ENCODE measurements at places on chromosomes 13 and 19.
A peak's percentile ranks its signal among the peaks of the same experiment; 100 is the strongest.

DNA sequence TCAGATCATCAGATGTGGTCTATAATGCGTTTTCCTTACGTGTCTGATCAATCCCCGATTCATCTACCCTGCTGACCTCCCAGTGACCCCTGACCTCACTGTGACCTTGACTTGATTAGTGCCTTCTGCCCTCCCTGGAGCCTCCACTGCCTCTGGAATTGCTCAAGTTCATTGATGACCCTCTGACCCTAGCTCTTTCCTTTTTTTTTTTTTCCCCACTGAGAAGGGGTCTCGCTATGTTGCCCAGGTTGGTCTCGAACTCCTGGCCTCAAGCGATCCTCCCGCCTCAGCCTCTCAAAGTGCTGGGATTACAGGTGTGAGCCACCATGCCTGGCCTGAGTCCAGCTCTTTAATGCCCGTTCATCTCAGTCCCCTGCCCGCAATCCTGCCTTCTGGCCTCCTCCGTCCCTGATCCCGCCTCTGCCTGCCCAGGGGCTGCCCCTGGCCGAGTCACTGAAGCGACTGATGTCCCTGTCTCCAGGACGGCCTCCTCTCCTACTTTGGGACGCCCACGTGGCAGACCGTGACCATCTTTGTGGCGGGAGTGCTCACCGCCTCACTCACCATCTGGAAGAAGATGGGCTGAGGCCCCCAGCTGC, 4.0 kb upstream of the FTL start:
- no peak for DNase-seq

DNA sequence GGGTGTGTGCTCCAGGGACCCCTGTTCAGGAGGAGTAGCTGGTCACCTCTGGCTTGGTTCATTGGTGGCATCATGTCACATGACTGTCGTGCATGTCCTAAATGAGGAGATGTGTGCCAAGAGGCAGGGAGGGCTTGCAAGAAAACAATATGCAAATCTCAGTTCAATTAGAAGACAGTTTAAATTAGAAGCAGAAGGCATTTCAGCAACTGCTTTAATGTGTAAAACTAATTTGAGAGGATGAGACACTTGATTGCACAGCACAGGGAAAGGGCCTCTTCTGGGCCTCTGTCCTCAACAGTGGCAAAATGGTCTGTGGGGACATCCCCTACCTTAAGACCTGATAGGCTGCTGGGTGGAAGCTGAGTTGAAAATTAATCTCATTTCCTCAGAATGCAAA, 54.6 kb downstream of the SPATA13 start:
- DNase-seq = no peak

- no peak for DNase-seq
Observed at GRCh38 chr13:39602277-39602613, 748 bp downstream of the LHFPL6 start.

GRCh38 chr19:58338825-58339558, 12.2 kb downstream of the ZSCAN22 start:
- no peak for DNase-seq

DNA sequence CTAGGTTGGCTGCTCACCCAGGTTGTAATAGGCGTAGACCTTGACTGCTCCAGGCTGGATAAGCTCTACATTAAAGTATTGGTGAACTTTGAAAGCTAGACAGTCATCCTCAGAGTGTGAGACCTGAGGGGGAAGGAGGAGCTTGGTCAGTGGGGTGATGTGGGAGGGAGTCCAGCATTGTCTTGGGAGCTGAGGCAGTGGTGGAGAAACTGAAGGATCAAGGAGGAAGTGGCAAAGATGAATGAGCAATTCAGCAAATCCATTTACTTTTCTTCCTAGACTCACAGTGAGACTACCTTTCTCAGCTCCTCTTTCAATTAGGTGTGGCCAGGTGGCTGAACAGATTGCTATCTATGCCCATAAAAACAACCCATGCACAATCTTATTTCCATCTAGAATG, 10.2 kb upstream of the TNFSF14 start:
- DNase-seq = no peak

GRCh38 chr13:30061217-30061616, 210.8 kb upstream of the UBL3 start:
- DNase-seq = no peak

- no peak for DNase-seq
Observed at GRCh38 chr13:105906746-105907145, 628.7 kb downstream of the EFNB2 start.

- DNase-seq = no peak
Observed at GRCh38 chr13:51052581-51052980, 58.5 kb downstream of the C13orf42 start.

- no peak for DNase-seq
Observed at GRCh38 chr13:106163426-106163825, 372.0 kb downstream of the EFNB2 start.

DNA sequence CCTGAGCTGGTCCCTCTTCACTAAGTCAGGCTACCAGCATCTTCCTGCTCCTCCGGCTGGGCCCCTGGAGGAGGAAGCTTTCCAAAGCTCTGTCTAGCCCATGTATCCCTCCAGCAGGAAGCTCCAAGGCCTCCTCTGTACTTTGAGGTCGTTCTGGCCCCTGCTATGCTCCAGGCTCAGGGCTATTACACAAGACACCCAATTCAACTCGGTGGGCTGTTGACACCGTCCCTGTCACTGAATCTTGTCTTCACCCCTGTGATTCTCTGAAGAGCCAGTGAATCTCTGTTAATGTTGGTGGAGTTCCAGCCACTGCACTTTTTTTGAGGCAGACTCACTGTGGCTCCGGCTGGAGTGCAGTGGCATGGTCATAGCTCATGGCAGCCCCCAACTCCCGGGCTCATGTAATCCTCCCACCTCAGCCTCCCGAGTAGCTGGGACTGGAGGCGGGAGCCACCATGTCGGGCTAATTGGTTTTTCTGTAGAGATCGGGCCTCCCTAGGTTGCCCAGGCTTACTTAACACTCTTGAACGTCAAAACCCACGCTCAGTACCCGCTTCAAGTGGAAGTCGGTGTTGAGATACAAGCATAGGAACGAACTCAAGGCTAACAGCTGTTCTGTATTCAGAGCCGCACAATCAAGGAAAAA, 512 bp upstream of the REX1BD start:
- DNase-seq = no peak

- DNase-seq = no peak
Observed at GRCh38 chr19:17775245-17775927, 19.6 kb upstream of the B3GNT3 start.

- DNase-seq = no peak
Observed at GRCh38 chr13:96403651-96404050, 313.7 kb downstream of the HS6ST3 start.

- DNase-seq = peak; percentile 21
Observed at GRCh38 chr13:23578411-23579071, 8.3 kb downstream of the TNFRSF19 start.

GRCh38 chr13:105569816-105570215, 965.6 kb downstream of the EFNB2 start:
- DNase-seq = no peak

GRCh38 chr13:97394542-97394941, 39.4 kb upstream of the RAP2A start:
- DNase-seq = no peak

DNA sequence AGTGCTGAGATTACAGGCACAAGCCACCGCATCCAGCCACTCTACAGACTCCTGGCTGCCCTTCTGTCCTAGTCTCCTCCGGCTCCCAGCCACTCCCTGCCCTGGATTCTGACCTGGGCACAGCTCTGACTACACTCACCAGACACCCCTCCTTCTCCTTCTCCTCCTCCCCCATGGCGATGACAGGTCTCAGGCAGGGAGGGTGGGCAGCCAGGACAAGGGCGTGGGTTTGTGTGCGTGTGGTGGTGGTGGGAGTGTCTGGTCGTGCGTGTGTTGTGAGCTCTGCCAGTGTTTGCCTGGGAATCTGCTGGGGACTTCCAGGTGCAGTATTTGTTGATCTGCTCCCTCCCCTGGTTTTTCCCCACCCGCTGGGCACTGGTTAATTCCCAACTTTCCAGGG, 3.0 kb upstream of the NCCRP1 start:
- no peak for DNase-seq

DNA sequence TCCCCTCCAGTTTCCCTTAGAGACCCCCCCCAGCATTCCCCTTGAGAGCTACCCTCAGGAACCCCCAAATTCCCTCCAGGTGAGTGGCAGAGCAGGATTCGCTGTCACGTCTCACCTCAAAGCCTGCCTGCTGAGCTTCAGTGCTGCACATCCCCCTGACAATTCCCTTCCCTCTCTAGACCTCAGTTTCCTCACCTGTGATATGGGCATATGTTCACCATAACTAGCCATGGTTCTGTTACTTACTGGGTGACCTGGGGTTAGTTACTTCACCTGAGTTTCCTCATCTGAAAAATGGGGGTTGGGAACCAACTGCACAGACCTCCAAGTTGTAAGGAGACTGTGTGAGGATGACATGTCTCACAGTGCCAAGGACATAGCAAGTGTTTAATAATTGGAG, 75.5 kb downstream of the RYR1 start:
- DNase-seq = no peak

DNA sequence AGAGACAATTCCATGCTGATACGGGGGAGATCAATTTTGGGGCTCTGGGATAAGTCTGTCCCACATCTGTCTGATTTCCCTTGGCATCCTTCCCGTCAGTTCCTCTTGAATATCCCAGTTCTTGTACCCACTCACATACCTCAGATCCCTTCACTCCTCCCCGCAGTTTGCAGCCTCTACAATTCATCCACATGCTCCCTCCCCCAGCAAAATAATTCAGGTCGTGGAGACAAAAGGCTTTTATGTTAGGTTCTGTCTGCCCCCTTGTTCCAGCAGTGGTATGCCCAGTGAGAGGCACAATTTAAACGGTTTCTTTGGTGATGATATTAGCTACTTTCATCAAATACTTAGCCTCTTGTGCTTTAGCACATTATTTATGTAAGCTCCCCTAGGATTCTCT, 9.6 kb downstream of the RPS16 start:
- no peak for DNase-seq

DNA sequence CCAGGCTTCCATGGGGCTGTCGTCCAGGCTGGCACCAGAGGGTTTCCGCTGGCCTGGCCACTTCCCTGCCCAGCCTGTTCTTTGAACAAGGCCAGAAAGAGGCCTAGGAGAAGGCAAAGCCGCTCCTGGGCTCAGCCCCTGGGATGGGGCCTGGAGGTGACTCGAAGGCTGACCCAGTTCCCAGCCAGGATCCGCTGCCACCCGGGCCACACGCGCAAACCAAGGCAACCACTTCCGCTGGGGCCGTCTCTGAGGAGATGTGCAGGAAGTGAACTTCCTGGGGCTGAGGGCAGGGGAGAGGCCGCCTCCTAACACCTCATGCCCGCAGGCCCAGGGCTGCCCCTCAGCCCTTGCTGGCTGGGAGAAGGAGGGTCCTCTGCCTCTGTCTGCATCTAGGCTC, 15.2 kb downstream of the PLEKHF1 start:
- peak; percentile 69 for DNase-seq

DNA sequence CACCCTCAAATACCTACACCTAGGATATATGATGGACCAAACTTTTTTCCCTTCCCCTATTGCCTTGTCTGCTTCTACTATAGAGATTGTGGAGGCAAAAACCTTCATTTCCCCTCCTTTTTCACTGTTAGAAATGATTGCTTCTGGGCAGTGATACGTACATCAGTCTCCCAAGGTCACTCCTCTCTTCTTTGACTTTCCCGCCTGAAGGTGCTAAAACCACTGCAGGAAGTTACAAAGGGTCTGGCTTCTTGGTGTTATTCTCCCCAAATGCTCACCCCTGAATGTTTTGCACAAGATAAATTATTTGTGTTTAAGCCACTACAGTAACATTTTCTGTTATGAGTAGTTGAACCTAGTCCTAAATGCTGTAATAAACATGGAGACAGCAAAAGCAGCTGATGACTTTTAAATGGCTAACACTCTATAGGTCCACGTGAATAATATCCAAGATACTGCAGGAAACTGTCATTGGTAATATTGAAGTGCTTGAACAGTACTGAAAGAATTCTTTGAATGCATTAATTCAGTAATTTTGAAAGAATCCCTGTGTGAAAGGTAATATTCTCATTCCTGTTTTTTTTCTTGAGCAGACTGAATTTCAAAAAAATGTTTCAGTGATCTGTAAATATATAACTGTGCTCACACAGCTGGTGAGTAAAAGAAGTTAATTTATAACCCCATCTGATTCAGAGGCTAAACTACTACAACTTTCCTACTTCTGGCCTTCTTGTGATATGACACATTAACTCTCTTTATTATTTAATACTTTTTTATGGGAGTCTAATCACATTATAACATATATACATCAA, 865.1 kb downstream of the EFNB2 start:
- DNase-seq = no peak

- DNase-seq = no peak
Observed at GRCh38 chr13:87669379-87669978, 1.7 kb upstream of the SLITRK5 start.

GRCh38 chr19:58585442-58586132, 12.5 kb upstream of the MZF1 start:
- DNase-seq = no peak

DNA sequence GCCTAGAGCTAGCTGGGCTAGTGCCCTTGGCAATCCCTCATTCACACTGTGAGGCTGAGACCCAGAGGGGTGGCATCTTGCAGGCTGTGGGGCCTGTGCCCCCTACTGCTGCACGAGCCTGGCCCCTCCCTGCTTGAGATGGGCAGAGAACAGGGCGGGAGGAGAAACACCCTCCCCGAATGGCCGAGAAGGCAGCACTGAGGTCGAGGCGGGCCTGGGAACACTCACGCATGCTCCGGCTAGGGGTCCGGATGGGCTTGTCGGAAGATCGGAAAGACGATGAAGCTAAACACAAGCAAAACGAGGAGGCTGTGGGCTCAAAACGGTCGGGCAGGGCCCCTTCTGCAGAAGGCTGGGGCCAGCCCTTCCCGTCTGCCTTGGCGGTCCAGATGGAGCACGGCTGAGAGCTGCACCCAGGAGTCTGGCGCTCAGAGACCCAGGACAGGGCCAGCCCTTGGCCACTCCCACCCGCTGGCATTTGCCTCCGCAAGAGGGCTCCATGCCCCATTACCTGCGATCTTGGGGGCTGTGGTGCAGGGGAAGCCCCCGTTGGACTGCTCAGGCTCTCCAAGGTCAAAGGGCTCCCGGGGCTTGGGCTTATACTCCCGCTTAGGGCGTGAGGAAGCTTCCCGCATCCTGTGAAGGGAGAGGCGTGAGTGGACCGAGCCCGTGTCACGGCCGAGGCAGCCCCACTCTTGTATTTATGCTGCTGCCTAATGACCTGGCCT, 18.9 kb downstream of the MPND start:
- DNase-seq = no peak

DNA sequence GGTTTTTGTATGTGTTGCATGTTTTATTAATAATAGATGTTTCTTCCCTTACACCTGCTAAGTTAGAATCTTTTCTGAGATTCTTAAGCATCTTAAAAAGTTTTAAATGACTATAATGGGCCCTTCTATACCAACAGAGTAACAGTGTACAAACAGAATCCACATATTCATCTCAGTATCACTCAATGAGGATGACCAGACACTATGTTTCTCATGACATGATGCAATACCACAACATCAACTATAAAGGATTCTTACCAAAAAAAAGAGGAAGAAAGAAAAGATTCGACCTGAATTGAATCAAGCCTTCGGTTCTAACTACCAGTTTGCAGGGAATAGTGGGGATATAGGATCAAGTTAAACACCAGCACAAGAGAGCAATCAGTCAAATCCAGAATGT, 56.5 kb downstream of the INTS6 start:
- no peak for DNase-seq
